ENCODE measurements at places on chromosomes 2 and 18.

DNA sequence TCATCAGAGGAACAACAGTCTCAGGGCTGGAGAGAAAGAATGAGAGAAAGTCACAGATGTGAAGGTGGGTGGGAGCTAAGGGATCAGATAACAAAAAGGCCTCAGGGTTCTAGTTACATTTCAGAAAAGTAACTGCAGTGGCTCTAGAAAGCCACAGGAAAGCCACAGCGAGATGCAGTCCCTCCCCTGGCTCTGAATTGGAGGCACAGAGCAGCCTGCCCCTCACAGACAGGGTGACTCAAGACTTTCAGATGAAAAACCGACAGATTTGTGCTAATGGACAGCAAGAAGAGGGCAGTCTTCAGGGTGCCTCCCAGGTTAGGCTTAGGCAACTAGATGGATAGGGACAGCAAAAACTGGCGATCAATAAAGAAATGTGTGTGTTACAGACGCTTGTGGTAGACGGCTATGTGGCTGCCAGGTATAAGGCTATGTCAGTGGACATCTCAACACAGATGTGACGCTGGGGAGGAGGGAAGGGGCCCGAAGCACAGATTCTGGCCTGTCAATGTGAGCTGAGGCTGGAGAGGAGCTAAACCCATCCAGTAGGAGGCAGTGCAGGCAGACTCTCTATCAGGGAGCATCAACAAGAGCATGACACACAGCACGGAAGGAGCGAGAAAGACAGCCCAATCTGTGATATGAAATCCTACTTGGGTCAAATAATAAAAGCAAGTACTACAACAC is 26.2 kb downstream of the UNC50 start:
- DNase-seq, result peak; percentile 49

DNA sequence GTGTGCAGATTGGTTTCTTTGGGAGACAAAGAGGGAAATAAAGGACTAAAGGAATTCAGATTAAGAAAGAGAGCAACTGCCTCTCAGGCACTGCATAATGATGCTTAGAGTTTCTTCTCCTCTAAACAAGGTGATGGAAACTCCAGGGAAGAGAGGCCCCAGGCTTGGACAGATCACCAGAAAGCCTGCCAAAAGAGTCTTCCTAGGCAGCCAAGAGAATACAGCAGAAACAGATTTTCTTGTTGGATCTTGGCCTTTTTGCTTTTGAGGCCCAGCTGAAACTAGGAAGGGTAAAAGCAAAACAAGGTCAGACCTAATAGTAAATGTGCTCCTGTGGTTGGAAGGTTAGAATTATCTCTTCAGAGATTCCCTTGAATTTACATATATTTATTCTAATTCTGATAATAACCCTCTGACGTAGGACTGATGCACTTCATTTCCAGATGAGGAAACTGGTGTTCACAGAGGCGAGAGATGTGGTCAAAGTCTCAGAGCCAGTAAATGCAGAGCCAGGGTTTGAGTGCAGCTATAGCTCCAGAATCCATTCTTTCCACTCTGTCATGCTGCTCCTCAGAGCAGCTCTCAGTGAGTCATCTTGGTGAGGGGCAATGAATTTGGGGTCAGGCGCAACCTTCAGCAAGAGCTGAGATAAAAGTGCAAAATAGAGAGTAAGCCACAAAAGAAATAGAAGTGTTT is 142.3 kb upstream of the FBXO11 start:
- DNase-seq, result no peak

GRCh38 chr2:5923957-5924945 is 232.1 kb downstream of the SOX11 start:
- no peak for DNase-seq

- no peak for DNase-seq
Measured at GRCh38 chr18:76457475-76457874, 37.6 kb downstream of the ZNF516 start.

DNA sequence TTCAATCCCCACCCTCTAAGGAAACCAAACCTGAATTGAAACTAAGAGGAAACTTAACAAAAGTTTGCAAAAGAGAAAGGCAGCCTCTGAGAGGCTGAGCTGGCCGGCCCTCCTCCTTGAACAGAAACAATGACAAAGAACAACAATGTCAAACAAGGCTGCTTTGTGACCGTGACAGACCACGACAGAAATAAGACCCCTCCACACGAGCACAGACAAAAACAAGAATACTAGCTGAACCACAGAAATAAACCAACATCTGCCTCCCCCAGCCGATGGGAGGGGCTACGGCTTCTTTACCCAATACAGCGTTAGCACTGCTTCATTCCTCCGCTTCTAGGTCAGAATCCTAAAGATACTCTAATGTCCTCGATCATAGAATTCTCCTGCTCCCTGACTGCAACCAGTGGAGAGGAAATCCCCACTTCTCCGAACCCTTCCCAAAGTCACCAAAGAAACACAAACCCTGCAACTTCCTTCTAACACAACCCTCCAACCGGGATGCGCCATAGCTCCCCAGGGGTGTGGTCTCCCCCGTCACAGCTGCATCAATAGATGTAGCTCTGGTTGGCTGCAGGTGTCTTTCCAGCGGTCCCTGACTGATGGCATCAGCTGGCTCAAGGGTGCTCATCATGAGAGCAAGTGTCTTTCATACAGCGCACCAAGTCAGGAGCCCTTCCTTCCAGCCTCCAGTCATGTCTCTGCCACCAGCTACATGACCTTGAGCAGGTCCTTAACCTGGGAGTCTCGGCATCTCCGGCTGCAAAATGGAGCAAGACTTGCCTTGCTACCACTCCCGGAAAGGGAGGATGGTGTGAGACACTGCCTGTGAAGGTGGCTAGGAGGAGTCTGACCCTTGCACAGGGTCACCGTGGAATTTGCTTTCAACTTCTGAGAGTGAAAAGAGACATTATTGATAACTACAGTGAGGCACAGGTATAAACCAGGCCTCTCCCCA is 198.6 kb downstream of the HAUS1 start:
- DNase-seq, result no peak

DNA sequence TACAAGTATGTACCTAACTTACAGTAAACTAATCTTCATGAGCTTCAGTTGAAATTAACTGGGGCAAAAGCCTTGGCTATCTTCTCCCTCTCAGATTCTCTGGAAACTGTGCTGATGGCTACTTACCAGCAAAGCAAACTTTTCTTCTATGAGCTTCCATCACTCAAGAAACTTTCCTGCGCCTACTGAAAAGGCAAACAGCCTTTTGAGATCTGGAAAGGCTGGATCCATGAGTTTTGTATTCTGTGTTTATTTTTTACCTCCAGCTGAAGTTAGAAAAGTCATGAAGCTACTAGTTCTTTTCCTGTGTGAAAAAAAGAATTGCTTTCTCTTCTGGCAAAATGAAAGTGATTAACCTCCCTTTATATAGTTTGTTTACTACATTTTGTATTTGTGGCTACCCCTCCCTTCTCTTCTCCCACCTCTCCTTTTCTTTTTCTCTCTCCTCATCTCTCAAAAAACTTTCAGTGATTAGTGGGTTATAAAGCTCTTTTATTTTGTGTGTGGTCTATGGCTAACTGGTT is 49.2 kb upstream of the RNF152 start:
- no peak for DNase-seq

- DNase-seq, result peak; percentile 19
Measured at GRCh38 chr2:126359494-126359893, 296.5 kb upstream of the GYPC start.

GRCh38 chr2:12824351-12824777 is 107.6 kb downstream of the TRIB2 start:
- no peak for DNase-seq

- DNase-seq, result peak; percentile 23
Measured at GRCh38 chr2:212005085-212005671, 533.4 kb downstream of the ERBB4 start.

DNA sequence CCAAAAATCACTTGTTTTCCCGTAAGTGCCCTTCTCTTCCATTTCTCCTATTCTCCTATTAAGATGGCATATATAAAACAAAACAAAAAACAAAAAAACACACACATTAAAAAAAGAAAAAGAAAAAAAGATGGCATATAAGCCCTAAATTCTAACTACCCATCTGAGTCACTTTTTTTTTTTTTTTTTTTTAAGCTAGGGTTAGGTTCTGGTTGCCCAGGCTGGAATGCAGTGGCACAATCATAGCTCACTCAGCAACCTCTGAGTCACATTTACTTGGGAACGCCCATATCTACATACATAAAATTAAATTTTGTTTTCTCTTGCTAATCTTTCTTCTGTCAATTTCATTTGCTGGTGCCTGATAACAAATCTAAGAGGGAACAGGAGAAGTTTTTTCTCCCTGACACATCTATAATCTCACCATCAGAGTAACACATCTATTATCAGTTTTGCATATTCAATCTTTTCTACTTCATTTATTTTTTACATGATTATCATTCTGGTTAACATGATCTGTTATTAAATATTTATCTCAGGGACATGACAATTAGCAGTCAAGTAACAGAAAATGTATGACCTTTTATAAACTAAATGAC is 52.1 kb downstream of the EEF1B2 start:
- DNase-seq, result no peak

DNA sequence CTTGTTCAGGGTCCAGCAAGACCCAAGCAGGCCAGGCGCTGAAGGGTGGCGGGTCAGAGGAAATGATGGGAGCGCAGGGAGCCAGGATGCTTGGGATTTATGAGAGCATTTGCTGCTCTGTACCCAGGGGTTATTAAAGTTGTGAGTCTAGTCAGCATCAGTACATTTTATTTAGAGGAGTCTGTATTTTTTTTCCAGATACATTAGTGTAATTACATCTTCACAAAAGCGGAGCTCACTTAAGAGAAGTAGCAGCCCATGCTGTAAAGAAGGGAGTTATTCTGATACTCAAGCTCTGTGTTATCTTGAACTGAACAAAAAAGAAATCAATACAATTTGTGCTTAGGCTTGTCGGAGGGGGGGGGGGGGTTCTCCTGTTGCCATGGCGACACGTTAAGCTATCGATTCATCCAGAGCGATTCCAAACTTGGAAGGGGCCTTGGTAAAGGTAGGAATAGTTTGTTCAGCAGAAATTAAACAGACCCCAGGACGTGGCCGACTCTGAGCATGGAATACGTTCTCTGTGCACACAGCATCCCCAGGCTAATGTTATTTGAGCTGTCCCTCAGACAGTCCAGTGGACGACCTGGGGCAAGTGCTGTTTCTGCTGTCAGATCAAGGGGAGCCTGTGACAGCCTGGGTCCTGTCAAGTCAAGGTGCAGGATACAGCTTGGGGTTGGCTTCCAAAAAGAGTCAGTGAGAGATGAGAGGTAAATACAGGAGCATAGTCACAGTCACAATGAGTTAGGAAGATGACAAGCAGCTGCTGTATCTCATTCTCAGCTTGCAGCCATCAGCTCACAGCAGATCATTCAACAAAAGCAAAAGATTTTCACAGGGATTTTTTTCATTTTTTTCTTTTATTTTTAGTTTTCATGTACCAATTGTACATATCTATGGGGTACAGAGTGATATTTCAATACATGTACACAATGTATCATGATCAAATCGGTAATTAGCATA is 387.6 kb downstream of the DCDC2C start:
- no peak for DNase-seq

DNA sequence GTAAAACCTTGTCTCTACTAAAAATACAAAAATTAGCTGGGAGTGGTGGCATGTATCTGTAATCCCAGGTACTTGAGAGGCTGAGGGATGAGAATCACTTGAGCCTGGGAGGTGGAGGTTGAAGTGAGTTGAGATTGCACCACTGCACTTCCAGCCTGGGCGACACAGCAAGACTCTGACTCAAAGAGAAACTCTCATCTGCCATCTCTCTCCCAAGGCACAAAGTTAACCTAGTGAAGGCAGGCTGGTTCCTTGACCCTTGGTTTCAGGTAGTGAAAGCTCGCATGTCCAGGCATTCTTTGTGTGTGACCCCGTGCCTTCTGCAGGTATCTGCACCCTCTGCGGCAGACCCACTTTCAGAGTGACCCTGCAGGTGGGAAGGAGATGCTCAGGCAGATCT is 100.0 kb downstream of the WDSUB1 start:
- peak; percentile 14 for DNase-seq

GRCh38 chr2:39723497-39723896 is 55.6 kb downstream of the THUMPD2 start:
- DNase-seq, result no peak

DNA sequence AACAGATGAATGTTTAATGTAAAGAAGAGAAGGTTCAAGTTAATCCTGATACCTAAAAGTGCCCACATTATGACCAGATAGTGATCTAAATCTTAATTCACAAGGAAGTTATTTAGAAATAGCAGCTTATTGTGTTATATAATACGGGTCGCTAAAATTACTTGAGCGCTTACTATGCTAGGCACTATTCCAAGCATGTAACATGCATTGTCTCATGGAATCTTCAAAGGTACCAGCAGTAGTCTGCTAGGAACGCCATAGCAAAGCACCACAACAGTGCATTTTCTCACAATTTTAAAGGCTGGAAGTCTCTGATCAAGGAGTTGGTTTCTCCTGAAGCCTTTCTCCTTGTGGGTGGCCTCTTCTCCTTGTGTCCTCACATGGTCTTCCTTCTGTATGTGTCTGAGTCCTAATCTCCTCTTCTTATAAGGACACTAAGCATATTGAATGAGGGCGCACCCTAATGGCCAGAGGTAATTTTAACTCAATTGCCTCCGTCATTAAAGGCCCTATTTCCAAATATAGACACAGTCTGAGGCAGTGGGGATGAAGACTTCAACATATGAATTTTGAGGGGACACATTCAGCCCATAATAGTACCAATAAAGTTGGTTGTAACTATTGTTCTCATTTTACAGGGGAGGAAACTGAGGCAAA is 118.4 kb downstream of the LRRC30 start:
- no peak for DNase-seq

DNA sequence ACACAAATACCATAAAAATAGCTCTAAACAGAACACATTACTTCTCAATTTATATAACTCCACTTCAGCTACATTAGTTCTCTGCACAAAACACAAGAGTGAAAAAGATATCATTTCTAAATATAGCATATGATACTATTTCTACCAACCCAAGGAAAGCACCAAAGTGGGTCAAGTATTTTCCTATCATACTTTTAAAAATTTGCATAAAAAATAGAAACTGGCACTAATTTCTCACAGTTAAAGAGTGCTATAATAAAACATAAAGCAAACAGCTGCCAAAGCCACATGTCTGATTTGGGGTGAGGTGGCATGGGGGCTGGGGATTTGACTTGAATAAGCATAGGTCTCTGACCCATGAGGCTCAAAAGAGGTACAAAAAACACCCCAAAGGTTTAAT is 61.5 kb downstream of the BARD1 start:
- DNase-seq, result no peak

- DNase-seq, result no peak
Measured at GRCh38 chr2:51350100-51350499, 318.2 kb upstream of the NRXN1 start.

- no peak for DNase-seq
Measured at GRCh38 chr2:213086050-213086449, 65.4 kb downstream of the IKZF2 start.

GRCh38 chr2:64112016-64112415 is 32.2 kb downstream of the PELI1 start:
- no peak for DNase-seq

DNA sequence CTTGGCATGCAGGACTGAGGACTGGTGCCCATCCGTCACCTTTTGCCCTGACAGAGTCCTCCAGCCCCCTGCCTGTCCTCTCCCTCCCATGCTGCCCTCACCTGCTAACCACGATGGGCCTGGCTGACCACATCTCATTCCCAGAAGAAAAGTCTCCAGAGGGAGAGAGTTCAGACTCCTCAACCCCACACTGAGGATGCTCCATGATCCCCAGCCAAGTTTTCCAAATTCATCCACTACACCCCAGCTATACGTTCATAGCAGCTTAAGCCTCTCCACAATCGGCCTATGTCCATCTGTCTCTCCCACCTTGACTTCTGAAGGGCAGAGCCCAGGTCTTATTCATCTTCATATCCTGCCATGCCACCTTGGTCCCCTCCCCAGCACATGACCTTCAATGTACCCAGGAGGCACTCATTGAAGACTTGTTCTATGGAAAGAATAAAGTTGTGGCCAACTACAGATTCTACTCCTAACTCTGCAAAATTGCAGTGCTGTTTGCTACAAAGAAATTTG is 115.6 kb upstream of the ID2 start:
- no peak for DNase-seq

All from activated CD4-positive, alpha-beta T cell treated with anti-CD3 and anti-CD28 coated beads, Interleukin-2, amount 50 U/mL, for 16 hours (primary cell).